Hematopoietic multipotent progenitor cell treated with erythropoietin and hydrocortisone succinate and interleukin-3 and kit ligand, for 17 days (in vitro differentiated cells): ENCODE measurements at places on chromosomes 1 and 21.
A peak's percentile ranks its signal among the peaks of the same experiment; 100 is the strongest.

GRCh38 chr1:62198069-62198780 is 3.6 kb downstream of the L1TD1 start:
- no peak for DNase-seq

GRCh38 chr1:234706199-234706598 is 96.2 kb upstream of the IRF2BP2 start:
- DNase-seq = no peak

GRCh38 chr1:1291548-1292441 is 11.6 kb downstream of the SCNN1D start:
- peak; percentile 44 for DNase-seq

DNA sequence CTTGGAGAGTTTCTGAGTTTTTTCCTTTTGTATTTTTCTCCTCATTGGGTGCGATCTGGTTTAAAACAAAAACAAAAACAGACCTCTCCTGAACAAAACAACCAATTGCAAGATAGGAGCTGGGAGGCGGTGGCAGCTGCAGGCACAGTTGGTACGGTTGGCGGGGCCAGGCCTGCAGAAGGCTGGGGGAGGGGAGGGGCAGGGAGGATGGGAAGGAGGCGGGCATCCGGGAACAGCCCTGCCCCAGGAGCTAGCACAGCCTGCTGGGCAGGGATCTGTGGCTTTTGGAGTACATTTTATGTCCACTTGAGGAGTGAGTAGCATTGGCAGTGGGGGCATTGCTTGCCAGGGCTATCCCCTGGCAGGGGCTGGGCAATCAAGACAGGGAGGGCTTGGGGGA is 5.2 kb downstream of the CAPN9 start:
- DNase-seq = no peak

DNA sequence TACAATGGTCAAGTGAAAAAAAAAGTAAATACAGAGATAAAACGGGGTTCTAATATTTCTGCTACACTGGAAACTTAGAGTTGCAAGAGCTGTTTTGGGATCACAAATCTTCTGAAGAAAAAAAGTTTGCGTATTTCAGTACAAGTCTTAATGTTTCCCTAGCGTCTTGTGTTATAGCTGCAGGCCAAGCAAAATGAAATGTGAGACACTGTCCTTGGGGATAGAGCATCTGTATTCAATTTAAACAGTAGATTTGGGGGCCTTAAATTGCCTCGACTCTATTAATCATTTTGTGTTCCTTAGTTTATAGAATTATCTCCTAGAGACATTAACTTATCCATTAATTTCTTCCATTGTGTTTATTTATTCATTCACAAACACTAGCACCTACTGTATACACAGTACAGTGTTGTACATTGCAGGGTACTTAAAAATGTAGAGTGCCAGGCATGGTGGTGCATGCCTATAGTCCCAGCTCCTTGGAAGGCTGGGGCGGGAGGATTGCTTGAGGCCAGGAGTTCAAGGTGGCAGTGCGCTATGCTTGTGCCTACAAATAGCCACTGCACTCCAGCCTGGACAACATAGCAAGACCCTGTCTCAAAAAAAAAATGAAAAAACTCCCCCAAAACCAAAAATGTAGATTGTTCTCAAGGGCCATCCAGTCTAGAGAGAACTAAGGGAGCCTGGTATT is 7.9 kb downstream of the DISC1 start:
- no peak for DNase-seq

- DNase-seq = peak; percentile 45
These were observed 1.8 kb downstream of the NPPA start for GRCh38 chr1:11845641-11846335.
